ENCODE measurements at places on chromosomes 16 and 17.

DNA sequence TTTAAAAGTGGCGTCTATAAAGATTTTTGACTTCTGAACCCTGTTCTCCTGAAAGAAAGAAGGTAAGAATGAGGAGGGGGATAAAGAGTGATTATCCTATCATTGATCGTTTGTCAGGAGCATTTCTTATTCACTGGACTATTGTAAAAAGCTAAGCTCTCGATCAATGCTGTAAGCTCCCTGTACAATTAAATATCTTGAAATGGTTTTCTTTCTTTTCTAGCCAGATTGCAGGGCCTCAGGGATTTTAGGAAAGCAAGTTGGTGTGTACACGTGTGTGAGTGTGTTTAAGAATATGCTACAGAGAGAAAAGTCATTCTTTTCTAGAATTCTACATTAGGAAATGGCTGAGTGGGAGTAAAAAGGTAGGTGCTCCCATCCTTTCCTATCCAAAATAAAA, 154.5 kb downstream of the AATF start:
- DNase-seq, result no peak

DNA sequence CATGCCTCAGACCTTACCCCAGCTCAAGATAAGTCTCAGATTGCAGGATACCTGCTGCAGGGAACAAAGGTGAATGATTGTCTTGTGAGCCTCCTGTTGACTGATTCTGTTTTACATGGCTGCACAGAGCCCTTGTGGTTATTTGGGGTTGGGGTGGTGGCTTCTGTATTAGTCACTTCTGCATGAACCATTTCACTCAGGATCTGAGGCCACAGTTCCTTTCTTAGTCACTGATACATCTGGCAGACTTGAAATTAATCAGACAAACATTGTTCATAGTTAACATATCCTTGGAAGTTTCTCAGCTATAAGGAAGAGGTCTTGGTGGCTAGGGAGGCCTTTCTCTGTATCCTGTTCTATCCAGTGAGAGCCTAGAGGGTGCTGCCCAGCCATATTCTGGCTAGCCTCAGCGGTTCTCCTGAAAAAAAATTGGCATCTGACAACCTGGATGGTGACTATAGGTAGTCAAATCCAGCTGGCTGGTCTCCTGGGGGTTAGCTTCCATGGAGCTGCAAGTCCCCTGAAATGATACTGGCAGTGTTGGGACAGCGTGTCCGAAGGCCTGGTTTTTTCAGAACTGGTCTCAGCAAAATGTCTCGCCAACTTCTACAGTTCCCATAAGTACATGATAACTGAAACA, 8.4 kb upstream of the PLK1 start:
- no peak for DNase-seq

DNA sequence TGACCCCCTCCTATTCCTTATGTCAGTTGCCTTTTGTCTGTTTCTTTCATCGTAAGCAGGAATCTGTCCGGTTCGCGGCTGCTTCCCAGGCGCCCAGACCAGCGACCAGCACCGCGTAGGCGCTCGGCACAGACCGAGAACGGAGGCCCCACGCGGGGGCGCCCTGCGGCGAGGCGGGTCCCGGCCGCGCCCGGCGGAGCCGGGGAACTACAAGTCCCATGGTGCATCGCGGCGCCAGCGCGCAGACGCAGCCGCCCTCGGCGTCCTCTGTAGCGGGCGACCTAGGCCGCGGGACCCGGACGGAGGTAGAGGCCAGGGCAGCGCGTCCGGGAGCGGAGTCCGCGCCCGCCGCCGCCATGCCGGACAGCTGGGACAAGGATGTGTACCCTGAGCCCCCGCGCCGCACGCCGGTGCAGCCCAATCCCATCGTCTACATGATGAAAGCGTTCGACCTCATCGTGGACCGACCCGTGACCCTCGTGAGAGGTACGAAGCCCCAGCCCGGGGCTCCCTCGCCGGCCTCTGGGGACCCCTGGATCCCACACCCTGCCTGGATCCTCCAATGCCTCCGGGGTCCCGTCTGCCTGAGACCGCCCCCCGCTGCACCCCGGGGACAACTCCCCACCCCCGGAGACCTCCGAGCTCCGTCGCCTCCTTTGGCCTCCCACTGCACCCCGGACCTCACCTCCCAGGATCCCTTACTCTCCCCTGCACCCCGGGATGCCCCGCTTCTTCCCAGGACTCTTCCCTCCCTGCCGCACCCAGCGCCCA, at the start of gene NDUFB10:
NDUFB10 (plus strand) TSS at position 270 of the 771 bp plus-strand sequence; CDS start at position 357, 87 bp downstream.
- peak; percentile 82 for DNase-seq

GRCh38 chr16:67542464-67542863, 13.8 kb downstream of the RIPOR1 start:
- peak; percentile 25 for DNase-seq
